Activated gamma-delta T cell treated with Interleukin-2 at 50 U/mL for 16 hours (primary cell): ENCODE measurements at places on chromosomes 11 and 22.
A peak's percentile ranks its signal among the peaks of the same experiment; 100 is the strongest.

DNA sequence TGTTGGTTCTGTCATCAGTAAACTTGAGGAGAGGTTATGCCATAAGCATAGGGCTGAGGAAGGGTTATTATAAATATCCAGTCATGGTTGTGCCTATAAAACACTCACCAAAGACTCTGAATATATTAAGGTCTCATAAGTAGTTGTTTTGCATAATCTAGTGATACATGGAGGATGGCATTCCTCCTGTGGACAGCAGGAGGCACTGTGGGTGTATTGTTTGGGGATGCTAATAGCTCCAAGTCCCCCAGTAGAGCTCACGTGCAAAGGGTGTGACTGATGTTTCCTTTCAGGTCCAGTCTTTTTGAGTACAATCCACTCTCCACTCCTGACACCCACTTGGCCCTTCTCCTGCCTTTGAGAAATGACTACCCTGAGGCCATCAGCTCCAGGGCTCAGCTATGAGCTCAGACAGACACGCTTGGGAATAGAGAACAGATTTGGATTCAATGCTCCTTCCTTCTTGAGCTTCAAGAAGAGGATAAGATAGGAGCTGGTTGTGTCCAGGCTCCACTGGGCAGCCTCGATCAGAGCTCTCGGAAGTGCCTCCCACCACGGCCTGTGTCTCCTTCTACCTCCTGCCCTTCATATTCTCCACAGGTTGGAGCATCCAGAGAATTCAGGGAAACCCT, 85.2 kb upstream of the IGLL5 start:
- peak; percentile 51 for DNase-seq

- no peak for DNase-seq
Observed at GRCh38 chr11:44147751-44148150, 52.3 kb downstream of the EXT2 start.

GRCh38 chr22:19641254-19641982, 72.9 kb upstream of the SEPTIN5 start:
- DNase-seq, result no peak

- no peak for DNase-seq
Observed at GRCh38 chr11:62788991-62789390, 1.8 kb downstream of the TMEM179B start.

GRCh38 chr11:120130991-120131760, 6.7 kb downstream of the TRIM29 start:
- DNase-seq, result peak; percentile 0

GRCh38 chr11:76602431-76602861, 68.1 kb downstream of the LRRC32 start:
- no peak for DNase-seq
